ENCODE measurements at places on chromosomes 1 and 21.

DNA sequence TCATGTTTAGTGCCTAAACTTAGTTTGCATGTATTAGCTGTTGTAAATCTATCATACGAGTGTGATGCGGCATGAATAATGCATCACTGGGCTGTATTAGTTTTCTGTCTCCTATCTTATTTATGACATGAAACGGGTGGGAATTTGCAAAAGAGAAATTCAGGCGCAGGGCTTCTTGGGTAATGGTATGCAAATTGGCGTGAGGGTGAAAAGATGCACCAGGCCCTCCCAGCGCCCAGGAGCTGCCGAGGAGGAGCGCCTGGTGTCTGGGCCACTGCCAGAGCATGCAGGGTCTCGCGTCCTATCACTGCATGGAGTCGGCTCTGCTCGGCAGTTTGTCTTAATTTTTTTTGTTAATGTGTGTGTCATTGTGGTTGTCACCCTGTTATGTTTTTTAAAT is 82.9 kb upstream of the ACTL8 start:
- no peak for DNase-seq

- no peak for DNase-seq
Measured at GRCh38 chr1:211811848-211812247, 18.7 kb downstream of the LPGAT1 start.

DNA sequence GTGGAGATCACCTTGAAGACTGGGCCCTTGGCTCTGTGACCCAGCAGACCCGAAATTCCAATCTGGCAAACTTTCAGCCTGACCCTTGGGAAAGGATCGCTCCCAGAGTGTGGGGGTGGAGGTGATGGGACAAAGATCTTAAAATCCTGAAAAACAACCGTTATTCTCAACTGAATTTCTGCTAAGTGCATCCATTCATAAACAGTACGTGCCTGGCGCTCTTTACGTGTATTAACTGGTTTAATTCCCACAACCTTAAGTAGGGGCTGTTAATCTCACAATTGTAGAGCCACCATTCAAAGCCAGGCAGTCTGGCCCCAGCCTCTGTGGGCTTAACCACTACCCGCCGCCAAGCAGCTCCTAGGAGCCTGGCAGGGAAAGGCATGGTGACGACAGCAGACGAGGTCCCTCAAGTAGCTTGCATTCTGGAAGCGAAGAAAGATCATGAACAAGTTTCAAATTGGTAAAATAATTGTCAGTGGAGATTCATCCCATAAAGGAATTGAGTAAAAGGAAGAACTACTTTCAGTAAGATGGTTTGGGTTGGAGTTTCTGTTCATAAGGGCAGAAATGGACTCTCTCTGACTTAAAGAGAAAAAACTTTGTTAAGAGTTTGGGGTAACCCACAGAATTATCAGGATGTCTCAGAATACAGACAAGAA is 11.4 kb upstream of the RGS16 start:
- no peak for DNase-seq

GRCh38 chr1:170931650-170932049 is 3.7 kb upstream of the MROH9 start:
- no peak for DNase-seq

DNA sequence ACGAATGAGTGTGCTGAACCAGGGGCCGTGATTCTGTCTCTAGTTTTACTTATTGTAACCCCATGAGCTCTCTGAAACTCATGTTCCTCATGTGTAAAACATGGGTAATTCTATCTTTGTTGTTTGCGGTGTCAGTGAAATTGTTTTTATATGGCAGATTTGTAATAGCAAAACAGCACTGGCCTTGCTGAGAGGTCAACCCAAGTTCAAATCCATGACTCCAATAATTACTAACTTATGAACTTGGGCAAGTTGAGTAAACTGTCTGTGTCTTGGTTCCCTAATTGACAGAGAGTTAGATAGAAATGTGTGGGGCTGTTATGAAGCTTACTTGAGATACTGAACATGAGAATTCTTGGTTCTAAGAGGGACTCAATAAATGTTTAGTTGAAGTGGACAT is 17.8 kb downstream of the C1orf116 start:
- no peak for DNase-seq

DNA sequence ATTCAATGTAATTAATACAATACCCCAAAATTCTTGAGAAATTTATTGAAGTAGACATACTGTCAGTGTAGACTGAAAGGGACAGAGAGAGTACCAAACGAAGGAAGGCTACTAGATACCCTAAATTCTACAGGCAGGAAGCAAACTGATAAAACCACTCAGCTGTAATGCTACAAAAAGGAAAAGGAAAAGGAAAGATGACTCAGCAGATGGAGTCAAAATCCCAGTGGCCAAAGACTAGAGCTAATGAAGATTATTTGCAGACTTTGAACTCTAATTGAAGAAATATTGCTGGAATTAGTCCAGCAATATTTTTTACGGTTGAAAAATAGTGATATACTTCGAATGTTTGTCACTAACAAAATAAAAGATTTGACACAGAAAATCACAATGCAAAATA is 671.9 kb downstream of the BRINP3 start:
- no peak for DNase-seq

- no peak for DNase-seq
Measured at GRCh38 chr1:31485166-31485565, 72.2 kb downstream of the SERINC2 start.

DNA sequence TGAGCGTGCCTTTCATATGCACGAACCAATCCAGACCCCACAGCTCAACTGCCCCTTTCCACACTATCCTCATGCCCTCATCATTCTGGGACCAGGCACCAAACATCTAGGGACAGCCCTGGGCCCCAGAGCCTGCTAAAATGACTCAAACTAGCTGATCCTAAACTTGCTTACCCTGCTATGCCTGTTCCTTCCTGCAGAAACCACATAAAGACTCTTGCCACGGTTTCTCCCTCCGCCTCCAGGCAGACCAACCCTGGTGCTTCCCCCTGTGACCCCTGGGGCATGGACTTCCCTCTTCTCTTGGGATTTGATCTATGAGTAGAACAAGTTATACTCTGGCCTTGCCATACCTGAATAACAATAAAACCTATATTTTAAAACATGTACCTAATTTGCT is 138.0 kb upstream of the CD34 start:
- no peak for DNase-seq

DNA sequence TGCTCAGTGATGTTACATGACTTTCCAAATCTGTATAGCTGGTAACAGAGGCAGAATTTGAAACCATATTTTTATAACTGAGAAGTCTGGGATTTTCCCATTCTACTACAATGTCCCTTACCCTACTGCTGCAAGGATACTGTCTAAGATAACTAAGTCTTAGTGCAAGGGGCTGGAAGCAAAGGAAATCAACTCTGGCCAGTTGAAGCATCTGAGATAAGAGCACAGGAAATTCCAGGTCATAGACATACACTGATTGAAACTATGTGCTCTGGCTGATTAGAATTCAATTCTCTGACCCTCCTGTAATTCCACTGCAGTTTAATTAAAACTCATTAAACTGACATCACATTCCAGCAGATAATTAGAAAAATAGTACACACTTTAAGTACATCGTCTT is 267.7 kb upstream of the C1orf87 start:
- no peak for DNase-seq

DNA sequence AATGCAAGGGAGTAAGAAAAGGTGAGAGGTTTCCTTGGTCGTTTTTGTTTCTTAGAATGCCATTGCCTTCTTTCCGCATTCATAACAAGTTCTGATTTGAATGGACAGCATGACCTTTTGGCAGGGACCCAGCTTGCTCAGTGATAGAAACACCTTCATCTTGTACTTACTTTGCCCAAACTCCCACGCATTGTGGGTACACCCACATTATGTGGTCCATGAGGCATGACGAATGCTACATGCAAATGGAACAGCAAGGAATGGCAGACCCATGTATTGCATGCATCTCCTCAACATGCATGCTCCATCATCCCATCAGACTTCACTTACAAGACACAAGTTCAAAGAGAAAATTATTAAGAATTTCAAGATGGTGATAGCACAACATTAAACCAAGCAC is 102.8 kb downstream of the CDC7 start:
- DNase-seq = no peak

- DNase-seq = no peak
Measured at GRCh38 chr21:15669247-15669646, 60.5 kb upstream of the USP25 start.

DNA sequence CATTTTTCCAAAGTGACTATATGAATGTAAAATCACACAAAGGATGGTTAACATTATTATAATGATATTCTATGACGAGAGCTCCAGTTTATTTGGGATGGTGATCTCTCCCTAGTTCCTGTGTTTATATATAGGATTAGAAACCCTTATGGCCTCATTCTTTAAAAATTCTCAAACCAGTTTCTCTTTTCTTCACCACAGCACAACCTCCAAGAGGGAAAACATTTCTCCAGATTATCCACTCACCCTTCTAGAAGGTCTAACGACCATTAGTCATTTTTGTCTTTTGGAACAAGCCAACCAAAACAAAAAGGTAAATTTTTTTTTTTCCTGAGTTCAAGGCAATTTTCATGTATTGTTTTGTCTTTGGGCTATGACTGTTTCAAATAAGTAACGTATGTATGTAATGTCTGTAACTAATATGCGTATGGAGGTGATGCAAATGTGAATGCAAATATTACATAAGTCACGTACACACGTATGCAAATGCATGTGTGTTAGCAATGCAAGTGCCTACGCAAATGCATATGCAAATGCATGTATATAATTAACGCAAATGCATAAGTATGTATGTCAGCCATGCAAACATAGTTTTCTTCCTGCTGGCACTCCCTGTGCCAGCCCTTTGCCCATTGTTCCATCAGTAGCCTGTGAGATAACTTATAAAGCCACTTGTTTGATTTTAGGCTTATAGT is 72.5 kb upstream of the MORC3 start:
- no peak for DNase-seq

DNA sequence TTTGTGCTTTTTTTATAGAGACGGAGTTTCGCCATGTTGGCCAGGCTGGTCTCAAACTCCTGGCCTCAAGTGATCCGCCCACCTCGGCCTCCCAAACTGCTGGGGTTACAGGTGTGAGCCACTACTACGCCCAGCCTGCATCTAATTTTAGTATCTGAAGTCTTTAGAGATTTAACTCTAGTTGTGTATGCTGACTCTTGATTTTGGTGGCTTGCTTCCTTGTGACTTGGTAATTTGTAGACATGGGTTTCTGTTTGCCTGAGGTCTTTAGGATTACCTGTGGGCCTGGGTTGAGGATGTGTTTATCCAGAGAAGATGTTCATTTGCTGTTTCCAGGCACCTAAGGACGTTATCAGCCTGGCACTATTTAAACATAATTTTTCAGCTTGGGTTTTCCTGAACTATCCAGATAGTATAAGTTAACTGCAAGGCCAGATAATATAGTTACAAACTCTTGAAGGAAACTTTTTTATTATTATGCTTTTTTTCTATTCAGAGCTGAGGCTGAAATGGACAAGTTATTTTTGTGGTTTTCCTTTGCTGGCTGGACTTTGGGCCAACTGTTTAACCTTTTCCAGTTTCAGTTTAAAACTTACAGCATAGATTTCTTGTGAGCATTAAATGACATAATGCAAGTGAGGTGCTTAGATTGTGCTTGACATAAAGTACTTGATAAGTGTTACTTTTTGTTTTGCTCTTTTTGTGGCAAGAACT is 7.5 kb upstream of the VASH2 start:
- DNase-seq = no peak

DNA sequence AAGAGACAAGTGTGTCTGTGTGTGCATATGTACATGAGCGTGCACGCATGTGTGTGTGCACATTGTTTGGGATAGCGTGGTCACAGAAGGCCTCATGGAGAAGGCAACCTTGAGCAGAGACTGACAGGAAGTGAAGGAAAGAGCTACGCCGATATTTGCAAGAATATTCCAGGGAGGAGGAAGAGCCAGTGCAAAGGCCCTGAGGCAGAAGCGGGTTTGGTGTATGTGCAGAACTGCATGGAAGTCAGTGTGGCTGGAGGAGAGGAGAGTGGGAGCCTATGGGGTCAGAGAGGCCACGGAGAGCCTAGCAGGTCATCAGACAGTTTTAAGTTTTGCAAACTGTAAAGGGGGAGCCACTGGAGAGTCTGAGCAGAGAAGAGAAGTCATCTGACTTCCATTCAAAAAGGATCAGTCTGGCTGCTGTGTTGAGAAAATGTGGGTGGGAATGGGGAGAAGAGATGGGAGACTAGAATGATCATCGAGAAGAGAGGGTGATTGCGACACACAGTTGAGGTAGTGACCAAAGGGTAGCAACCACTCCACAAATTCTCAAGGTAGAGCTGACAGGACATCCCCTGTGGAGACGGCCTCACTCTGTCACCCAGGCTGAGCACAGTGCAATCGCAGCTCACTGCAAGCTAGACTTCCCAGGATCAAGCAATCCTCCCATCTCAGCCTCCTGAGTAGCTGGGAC is 3.9 kb downstream of the CELA2B start:
- no peak for DNase-seq

- no peak for DNase-seq
Measured at GRCh38 chr21:37139902-37140301, 66.8 kb downstream of the TTC3 start.

GRCh38 chr1:166489670-166490436 is 323.1 kb upstream of the FAM78B start:
- DNase-seq = peak; percentile 46

DNA sequence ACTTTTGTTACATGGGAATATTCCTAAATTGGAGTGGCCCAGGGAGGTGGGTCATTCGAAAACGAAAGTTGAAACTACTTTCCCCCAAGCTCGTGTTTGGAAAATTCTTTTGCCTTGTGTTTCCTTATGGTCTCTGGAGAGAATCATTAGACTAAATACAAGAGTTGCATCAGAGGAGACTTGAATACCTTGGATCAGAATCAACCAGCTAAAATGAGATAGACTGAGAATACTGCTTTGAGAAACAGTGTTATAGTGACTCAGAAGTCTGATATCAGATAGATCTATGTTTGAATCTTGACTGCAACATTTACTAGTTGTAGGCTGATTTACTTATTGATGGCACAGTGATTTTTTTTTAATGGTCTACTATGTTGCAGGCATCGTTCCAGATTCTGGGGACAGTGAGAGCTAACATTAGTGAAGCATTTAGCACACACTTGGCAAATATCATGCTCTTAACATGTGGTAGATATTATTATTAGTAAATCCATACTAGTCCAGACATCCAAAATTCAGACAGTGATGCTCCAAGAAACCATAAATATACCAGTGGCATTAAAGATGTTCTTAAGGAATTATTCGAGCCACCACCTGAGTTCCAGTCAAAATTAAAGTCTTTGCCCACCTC is 12.9 kb upstream of the ACTN2 start:
- DNase-seq = no peak

- DNase-seq = no peak
Measured at GRCh38 chr1:182304627-182305026, 87.0 kb downstream of the GLUL start.

DNA sequence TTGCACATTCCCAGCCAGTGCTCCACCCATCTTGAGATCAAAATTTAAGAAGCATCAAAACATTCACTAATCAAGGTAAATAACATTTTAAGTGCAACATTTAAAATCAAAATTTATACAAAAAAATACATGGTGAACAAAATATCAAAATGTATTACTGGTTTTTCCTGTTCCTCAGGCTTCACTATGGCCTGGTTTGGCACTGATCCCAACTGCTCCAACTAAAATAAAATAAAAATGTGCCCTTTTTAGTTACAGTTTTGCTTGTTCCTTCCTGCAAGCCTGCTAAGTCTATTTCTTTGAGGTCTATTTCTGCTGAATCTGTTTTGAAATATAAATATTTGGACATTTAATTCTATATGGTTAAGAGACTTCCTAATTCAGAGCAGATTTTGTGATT is 54.9 kb downstream of the ADAMTS1 start:
- no peak for DNase-seq
